ENCODE measurements at places on chromosomes 13 and 19. TPM values are rescaled to one million over a fixed set of nuclear protein-coding genes. Genes with fewer than 3 reads are reported as not detected.

Gene C19orf33
- total RNA-seq, result 11.8 TPM

Gene ATXN8OS
- total RNA-seq, result not detected

Gene SYCN
- not detected for total RNA-seq

DNA sequence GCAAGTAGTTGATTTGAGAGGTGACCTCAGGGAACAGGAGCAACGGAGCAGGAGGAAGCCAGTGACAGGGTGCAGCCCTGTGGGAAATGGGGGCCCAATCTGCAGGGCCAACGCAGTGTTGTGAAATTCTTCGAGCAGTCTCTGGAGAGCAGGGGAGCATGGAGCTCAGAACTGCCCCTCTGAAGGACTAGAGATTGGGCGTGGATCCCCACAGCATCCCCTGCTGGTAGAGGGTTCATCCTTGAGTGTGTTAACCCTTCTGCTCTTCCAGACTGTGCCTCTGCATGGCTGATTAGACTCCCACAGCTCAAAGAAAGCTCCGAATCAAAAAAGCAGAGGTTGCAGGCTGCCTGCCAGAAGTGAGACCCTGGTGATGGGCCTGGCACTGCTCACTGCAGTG is 77.9 kb upstream of the UQCRFS1 start:
- no peak for DNase-seq

DNA sequence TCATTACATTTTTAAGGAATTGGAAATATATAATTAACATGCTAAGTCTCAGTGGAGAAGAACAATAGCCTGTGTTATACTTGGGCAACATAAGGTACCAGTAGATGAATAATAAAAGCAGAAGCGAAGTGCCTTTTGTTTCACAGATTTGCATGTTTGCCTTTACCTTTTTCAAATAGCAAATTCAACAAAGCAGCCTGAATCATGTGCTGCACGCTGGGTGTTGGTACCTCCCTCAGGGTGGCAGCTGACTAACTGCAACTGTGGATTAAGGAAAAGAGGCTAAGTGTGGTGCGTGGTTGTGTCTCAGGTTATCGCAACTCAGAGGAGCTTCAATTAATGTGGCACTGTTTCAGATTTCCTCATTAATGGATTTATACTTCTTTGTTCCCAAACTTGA is 189.0 kb downstream of the LMO7 start:
- DNase-seq, result no peak
